PC-9 (cell line): ENCODE measurements at places on chromosomes 12 and 14. TPM values are rescaled to one million over a fixed set of nuclear protein-coding genes. Genes with fewer than 3 reads are reported as not detected.

DNA sequence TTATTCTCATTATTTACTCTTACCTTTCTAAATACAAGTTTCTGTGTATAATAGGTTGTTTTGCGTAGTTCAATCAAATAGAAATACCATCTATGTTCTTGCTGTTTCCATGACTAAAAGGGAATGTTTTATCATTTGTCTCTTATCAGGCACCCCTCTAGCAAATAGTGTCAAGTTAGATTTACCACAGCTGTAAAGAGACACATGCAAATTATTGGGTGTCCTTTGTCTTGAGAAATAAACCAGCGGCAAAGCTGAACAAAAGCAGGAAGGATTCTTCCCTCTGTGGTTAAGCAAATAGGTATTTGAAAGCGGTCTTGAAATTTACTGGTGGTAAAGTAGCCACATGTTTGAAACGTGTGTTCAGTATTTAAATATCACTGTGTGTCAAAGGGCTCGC, 405.9 kb downstream of the TMTC2 start:
- H3K27me3 ChIP-seq = no peaks in the 10 kb centered on the region
- H3K4me3 ChIP-seq = no peak overlapping the region
- no peak overlapping the region for H3K27ac ChIP-seq
- H3K36me3 ChIP-seq = no peaks in the 10 kb centered on the region

DNA sequence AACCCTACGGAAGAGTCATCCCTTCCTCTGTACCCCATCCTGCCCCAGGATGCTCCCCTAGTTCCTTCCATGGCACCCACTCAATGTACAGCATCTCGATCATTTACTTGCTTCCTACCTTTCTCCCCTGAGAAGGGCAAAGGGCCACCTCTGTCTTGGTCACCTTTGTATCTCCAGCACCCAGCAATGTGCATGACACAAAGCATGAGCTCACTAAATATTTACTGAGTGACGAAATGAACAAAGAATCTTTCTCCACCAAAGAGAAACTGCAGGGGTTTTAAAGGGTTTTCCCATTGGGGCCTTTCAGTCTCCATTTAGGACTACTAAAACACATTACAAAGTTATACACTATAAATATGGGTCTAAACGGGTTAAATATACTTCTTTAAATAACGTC, 30.6 kb downstream of the ATG14 start:
- H3K4me1 ChIP-seq = 0 out of 2 replicates have a peak, but pooled peaks cover 9% of the 10 kb centered on the region
- no peaks in the 10 kb centered on the region for H3K27me3 ChIP-seq
- H3K36me3 ChIP-seq = peaks cover 10% of the 10 kb centered on the region; the same call in 1 of the 2 replicates
- DNase-seq = no peak
- H3K4me3 ChIP-seq = no peak overlapping the region

GRCh38 chr12:124434354-124434753, 133.1 kb downstream of the NCOR2 start:
- H3K4me3 ChIP-seq = no peak overlapping the region
- no peak for DNase-seq
- H3K36me3 ChIP-seq = peaks cover 4% of the 10 kb centered on the region; the same call in 1 of the 2 replicates
- H3K27me3 ChIP-seq = no peaks in the 10 kb centered on the region
- peaks cover under 1% of the 10 kb centered on the region for H3K4me1 ChIP-seq
- H3K27ac ChIP-seq = no peak overlapping the region

DNA sequence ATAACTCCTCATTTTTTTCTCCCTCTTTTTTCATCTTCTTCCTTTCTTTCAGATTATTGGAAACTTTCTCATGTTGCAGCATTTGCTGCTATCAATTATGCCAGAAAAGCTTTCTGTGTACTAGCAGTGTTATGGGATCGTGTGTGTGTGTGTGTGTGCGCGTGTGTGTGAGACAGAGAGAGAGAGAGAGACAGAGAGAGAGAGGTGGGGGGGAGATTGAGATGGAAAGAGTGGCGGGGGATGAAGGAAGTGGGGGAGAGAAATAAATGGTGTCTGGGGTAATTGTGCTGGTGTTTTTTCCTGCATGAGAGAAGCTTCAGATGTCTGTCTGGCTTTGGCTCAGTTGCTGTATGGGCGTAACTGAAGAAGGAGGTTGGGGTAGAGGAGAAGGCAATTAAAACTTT, 268.9 kb downstream of the RAD51B start:
- H3K4me3 ChIP-seq = no peak overlapping the region
- no peaks in the 10 kb centered on the region for H3K4me1 ChIP-seq
- H3K27me3 ChIP-seq = no peaks in the 10 kb centered on the region
- DNase-seq = no peak

DNA sequence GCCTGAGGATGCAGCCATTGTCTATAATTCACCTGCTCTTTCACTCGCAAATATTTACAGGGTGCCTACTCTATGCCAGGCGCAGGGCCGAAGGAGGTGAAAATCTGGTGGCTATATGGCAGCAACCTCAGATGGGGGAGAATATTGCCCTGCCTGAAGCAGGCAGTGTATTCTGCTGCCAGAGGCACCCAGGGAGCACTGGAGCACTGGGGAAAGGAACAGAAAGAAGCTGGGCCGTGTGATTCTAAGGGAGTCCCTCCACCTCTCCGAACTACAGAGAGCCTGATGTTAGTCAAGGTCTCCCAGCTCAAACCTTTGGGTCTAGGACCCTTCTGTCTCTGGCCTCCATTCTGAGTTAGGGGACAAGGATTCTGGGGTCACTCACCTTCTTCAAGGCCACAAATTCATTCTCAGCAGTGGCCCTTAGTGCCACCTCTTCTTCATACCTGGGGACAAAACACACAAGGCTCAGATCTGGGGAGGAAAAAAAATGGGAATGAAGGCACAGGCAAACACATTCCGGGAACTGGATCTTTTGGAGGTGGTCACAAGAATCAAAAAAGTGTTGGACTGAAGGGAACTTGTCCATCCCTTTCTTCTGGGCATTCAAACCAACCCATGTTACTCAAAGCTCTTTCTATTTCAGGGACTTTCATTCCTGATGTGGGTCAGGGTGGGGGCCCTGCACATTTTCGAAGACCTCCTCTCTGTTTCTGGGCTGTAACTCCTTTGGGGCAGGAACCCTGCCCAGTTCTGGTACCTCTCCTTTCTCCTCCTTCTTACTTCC, 19.3 kb upstream of the KRT86 start:
- no peaks in the 10 kb centered on the region for H3K36me3 ChIP-seq
- H3K4me3 ChIP-seq = no peak overlapping the region

GRCh38 chr14:39023939-39024871, 78.8 kb downstream of the SEC23A start:
- H3K4me3 ChIP-seq = no peak overlapping the region
- no peaks in the 10 kb centered on the region for H3K36me3 ChIP-seq
- no peak for DNase-seq
- no peaks in the 10 kb centered on the region for H3K4me1 ChIP-seq
- H3K27ac ChIP-seq = no peak overlapping the region

DNA sequence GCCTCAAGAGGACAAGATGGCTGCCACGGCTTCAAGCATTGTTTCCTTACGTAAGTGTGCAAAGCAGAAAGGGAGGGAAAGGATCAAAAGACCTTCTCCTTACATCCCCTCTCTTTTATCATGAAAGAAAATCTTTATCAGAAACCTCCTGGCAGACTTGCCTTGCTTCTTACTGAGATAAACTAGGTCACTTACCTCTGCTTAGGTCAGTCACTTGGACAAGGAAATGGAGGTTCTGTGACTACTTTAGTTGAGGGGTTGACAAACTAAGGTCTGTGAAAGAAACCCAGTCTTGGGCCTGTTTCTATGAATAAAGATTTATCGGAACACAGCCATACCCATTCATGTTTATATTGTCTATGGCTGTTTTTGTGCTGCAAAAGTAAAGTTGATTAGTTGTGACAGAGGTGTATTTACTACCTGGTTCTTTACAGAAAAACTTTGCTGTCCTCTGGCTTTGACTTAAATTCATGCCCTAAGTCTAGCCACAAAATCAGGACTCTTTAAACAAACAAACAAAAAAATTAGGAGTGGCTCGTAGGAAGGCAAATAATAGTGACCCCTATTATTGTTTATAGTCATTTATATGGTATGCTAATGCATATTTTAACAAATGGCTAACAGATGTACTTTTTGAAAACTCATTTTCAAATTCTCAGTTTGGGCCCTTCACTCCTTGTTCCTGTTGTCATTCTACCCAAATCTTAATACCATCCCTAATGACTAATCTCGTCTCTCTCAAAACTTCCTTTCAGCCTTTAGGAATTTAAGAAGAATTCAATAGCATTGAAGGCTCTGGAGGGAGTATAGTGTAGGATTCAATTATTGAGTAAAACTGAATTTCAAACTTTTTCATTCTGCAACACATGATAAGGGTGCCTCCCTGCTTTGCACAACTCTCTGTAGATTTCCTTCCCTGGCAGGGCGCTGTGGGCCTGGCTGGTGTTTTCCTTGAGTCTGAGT, 42.0 kb upstream of the ATP2B1 start:
- H3K4me1 ChIP-seq = peaks cover 28% of the 10 kb centered on the region
- no peaks in the 10 kb centered on the region for H3K36me3 ChIP-seq
- no peaks in the 10 kb centered on the region for H3K27me3 ChIP-seq
- H3K27ac ChIP-seq = peak overlapping the region; percentile 52

DNA sequence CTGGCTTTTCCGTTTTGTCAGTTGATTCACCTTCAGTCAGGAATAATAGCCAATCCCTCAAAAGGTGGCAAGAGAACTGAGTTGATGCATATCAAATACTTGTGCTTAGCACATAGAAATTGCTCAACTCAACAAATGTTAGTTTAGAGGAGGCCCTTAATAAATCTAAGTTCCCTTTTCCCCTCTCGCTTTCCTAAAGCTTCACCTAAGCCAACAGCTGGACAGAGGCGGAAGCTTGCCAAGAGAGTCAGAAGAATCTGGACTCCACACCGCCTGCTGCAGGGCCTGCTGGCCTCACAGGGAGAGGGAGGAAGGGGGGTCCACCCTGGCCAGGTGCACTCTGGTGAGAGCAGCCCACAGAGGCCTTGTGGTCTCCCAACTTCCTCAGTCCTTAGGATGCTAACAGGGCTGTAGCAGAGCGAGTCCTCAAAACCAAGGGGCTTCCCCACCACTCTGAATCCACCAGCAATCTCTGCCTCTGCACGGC, 213.1 kb downstream of the CHST11 start:
- H3K36me3 ChIP-seq = peaks cover 8% of the 10 kb centered on the region; the same call in 1 of the 2 replicates
- peak overlapping the region; percentile 98 for H3K27ac ChIP-seq
- H3K4me3 ChIP-seq = no peak overlapping the region
- H3K27me3 ChIP-seq = no peaks in the 10 kb centered on the region

GRCh38 chr12:46660276-46660675, 165.5 kb downstream of the SLC38A4 start:
- H3K4me1 ChIP-seq = peaks cover 43% of the 10 kb centered on the region
- no peak for DNase-seq
- H3K27ac ChIP-seq = peak overlapping the region; percentile 75
- no peak overlapping the region for H3K4me3 ChIP-seq
- H3K36me3 ChIP-seq = no peaks in the 10 kb centered on the region

- H3K4me3 ChIP-seq = no peak overlapping the region
- H3K36me3 ChIP-seq = no peaks in the 10 kb centered on the region
- no peaks in the 10 kb centered on the region for H3K4me1 ChIP-seq
Measured at GRCh38 chr14:105282098-105282725, 18.6 kb downstream of the BRF1 start.

GRCh38 chr12:95998611-95999286, 2.6 kb upstream of the HAL start:
- no peaks in the 10 kb centered on the region for H3K27me3 ChIP-seq
- peak overlapping the region; percentile 37 for H3K27ac ChIP-seq
- no peak overlapping the region for H3K4me3 ChIP-seq
- peaks cover 3% of the 10 kb centered on the region; the same call in 1 of the 2 replicates for H3K36me3 ChIP-seq

The SERPINA10 gene
- total RNA-seq = not detected in 2 replicates

The CLEC7A gene
- total RNA-seq = 5.1 and 6.1 TPM in 2 replicates

The THAP2 gene
- total RNA-seq = 4.0 and 7.0 TPM in 2 replicates

The CELA1 gene
- total RNA-seq = 0.58 TPM in 1 of 2 replicates, not detected in the other
